Right lung (tissue), 10 donors: ENCODE measurements at places on chromosomes 7 and 10. TPM values are rescaled to one million over a fixed set of nuclear protein-coding genes. Genes with fewer than 3 reads are reported as not detected.

NPC1L1 gene
- 0.33 TPM for polyA plus RNA-seq

CTAGE6 gene
- polyA plus RNA-seq = not detected

GBX1 gene
- not detected for polyA plus RNA-seq

ZNF487 gene
- polyA plus RNA-seq = 8.9 TPM

CALHM1 gene
- polyA plus RNA-seq = 0.06 TPM

CALML3 gene
- 0.85 TPM for polyA plus RNA-seq

CDHR3 gene
- 45.3 TPM for polyA plus RNA-seq

SFRP5 gene
- 5.8 TPM for polyA plus RNA-seq

- DNase-seq = no peak
These were observed 13.1 kb upstream of the NKX2-3 start for GRCh38 chr10:99519690-99520039.

DNA sequence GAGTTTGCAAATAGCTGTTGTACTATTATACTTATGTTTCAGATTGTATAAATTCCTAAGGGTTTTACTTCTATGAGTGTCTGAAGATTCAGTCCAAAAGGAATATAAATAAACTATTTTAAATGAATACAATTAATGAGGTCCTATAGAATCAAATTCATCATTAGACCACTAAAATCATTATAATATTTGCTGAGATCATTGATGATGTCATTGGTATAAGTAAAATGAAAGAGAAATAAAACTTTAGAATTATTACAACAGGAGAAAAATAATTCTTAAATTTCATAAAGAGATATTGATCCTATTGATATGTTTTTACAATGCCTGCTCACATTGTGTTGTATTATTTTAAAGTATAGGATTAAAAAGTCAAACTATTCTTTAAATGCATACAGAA lies 544.0 kb upstream of the ZWINT start:
- no peak for DNase-seq

DNA sequence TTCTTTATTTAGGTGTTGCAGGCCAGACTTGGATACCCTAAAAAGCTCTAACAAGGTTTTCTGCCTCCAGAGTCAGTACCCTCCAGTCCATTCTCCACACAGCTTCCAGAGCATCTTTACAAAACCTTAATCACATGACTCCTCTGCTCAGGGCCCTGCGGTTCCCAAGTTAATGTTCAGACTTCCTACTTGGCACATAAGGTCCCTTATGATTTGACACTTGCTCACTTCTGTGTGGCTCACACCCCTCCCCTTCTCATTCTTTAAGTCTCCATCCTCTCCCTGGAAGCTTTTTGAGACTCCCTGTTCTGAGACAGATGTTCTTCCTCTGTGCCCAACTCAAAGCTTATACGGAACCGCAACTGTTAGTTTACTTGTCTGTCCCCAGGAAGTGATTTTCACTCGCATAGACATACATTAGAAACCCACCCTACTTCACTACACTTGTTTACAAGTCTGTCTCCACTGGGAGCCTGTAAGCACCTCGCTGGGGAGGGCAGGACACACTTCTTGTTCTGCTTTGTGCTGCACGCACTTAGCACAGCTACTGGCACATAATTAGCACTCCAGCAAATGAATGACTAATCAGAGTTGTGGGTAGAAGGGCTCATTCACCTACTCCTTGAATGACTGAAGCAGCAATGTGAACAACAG lies 154.3 kb upstream of the LAMB4 start:
- no peak for DNase-seq

DNA sequence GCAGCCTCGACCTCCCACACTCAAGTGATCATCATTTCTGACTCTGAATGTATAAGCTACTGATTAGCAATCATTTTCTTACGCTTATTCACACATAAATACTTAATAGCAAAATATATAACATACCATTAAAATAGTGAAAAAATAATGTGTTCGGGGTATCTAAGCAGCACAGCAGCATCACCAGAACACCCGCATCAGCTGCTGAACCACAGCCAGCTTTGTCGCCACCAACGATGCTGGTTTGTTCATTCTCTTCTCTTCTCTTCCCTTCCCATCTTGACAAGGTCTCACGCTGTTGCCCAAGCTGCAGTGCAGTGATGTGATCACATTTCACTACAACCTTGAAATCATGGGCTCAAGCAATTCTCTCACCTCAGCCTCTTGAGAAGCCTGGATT lies 425.1 kb upstream of the LRGUK start:
- no peak for DNase-seq

DNA sequence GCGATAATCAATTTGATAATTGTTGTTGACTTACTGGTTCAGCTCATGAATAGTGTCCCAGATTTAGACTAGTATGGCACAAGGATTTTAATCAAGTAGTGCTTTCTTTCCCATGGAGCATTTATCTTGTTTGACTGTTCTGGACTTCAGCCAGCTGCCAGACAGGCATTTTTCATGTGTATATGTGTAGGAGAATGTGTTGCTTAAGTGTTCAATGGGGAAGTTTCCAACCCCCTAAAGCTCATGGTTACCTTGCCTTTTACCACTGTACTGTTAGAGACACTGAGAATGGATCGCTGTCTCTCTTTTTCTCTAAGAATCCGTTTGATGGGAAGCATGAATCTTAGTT lies 103.9 kb downstream of the LRRC4 start:
- DNase-seq = no peak

DNA sequence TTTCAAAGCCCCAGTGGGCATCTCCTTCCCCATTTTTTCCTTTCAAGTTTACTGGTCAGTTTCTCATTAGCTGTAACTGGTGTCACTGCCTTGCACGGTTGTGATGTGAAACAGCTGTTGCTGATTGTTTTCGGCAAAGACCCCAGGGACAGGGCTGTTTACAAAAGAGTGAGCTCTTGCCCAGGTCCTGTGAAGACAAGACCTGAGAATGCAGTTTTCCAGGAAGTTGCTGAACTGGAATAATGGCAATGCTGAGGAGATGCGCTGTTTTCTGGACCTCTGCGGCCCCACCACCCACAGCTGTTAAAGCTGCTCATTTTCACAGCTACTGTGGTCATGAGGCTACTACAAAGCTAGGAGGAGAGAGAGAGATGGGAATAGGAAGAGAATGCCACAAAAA lies 116.6 kb upstream of the RSU1 start:
- no peak for DNase-seq

- DNase-seq = no peak
These were observed 1270.9 kb downstream of the TYW1 start for GRCh38 chr7:68267486-68267885.

DNA sequence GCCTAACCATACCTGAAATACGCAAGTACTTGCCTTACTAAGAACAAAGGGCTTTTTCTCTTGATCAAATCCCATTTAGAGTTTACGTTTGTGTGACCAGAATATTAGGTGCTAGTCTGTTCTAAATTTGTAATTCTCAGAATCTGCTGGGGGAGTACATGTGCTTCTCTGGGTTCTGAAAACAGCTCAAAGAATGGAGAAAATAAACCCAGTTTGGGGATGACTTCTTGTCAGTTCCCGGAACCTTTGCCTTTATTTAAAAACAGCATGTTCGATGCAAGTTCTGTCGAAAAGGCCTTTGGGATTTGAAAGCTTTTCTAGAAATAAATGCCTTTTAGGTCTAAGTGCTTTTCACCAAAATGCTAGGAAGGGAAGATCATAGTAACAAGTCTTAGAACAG lies 147.0 kb downstream of the ARID5B start:
- DNase-seq = no peak

GRCh38 chr7:82762880-82763279 lies 319.3 kb upstream of the CACNA2D1 start:
- DNase-seq = no peak

- no peak for DNase-seq
These were observed 154.0 kb upstream of the THSD7A start for GRCh38 chr7:11985971-11986370.

GRCh38 chr10:84743483-84743882 lies 415.1 kb downstream of the CCSER2 start:
- DNase-seq = no peak

DNA sequence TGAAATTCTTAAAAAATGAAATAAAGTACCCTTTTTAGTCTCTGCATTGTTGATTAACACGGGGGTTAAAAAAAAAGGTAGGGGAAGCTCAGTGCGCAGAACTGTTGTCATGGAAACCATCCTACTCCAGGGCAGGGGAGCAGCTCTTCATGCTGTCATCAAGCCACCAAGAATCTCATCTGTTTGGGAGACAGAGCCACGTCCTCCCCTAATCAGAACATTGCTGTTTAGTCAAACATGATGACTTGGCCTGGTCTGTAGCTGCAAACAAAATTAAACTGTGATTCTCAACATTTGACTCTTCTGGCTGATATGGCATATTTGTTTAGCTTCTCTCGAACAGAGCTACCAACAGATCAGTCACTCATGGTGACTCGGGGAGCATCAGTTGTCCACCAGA lies 254.4 kb upstream of the KLF14 start:
- DNase-seq = no peak

- no peak for DNase-seq
These were observed 6.2 kb downstream of the ZNF775 start for GRCh38 chr7:150385302-150385723.

DNA sequence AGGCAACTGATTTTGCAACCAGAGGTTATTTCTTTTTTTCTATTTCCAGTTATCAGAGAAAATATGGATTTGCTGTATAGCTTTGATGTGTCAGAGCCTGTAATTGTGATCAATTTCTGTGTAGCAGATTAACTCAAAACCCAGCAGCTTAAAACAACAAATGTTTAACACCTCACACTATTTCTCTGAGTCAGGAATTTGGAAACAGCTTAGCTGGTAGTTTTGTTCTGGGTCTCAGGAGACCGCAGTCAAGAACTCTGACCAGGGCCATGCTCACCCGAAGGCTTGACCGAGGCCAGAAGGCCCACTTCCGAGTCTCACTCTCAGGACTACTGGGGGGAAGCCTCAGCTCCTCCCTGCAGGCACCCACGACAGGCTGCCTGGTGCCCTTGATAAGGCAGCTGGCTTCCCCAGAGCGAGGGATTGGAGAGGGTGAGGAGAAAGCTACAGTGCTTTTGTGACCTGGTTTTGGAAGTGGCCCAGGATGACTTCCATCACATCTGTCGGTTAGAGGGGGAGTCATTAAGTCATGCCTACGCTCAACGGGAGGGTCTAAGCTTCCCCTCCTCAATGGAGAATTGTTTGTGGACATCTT lies 105.7 kb upstream of the SHH start:
- no peak for DNase-seq

DNA sequence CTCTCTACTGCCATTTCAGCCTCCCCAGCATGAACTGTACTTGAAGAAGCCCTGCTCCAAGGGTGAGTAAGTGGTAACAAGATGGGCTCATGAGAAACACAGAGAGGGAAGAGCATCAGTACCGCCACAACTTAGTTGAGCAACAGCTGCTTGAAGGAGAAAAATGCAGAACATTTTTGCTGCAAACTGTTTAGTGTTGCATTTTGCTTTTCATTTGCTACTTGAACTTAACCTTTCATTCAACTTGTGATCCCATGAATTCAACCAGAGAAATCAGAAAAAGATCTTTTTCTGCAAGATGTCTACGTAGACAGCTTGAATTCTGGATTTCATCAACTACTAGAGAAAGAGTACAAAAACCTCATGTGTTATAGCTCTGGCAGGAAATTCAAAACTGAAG lies 40.7 kb downstream of the ANK3 start:
- no peak for DNase-seq

DNA sequence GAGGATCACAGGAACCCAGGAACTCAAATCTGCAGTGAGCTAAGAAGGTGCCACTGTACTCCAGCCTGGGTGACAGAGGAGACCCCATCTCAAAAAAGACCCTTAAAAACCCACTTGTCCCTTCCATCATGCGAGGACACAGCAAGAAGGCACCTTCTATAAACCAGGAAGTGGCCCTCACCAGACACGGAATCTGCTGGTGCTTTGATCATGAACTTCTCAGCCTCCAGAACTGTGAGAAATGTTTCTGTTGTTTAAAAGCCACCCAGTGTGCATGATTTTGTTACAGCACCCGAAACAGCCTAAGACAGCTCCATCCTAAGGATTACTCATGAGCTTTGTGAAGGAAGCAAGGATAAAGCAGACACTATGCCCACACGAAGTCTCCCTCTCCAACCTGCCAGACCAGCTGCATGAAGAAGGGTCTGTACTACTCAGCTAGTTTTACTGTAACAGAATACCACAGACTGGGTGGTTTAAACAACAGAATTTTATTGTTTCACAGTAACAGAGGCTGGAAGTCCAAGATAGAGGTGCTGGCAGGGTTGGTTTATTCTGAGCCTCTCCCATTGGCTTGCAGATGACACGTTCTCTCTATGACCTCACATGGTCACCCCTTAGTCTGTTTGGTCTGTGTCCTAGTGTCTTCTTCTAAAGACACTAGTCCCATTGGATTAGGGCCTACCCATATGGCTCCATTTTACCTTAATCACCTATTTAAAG lies 13.7 kb downstream of the VIM start:
- DNase-seq = no peak

GRCh38 chr10:125684581-125684980 lies 1.6 kb upstream of the TEX36 start:
- DNase-seq = no peak

DNA sequence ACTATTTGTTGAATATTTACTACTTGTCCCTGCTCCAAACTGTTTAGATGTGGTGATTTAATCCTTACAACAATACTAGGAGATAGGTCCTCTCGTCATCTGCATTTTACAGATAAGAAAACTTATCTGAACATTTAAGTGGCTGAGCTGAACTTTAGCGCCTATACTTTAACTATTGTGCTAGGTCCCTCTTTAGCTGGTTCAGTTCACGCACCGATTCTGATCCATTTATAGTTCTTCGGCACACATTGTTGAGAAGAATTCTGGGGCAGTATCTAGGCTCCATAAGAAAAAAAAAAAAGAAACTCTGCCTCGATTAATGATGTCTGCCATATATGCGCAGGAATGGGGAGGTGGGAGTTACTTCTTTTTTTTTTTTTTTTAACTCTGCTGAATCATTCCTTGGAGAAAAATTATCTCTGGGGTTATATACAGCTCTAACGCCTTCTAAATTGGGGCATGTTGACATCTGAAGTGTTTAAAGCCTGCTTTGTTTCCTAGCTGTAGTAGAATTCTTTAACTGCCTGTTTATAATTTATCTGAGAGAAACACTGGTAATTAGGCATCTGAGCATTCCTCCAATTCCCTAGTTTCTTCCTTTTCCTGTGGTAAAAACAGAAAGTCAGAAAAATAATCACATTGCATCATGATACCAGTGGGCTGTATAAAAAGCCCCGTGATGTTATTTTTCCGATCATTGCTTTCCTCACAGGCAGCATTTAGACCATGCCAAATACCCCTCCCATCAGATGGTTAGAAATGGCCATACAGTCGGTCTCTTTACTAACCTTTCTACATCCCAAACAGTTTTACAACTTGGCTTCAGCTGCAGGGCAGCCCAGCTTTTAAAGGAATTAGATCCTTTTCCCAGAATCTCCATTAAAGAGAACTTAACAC lies 98.5 kb upstream of the KDM7A start:
- DNase-seq = peak; percentile 32
